NCI-H2081 (cell line): ENCODE measurements at places on chromosomes 1 and 21.

- DNase-seq = no peak
These were observed 39.0 kb upstream of the CASZ1 start for GRCh38 chr1:10835421-10835820.

DNA sequence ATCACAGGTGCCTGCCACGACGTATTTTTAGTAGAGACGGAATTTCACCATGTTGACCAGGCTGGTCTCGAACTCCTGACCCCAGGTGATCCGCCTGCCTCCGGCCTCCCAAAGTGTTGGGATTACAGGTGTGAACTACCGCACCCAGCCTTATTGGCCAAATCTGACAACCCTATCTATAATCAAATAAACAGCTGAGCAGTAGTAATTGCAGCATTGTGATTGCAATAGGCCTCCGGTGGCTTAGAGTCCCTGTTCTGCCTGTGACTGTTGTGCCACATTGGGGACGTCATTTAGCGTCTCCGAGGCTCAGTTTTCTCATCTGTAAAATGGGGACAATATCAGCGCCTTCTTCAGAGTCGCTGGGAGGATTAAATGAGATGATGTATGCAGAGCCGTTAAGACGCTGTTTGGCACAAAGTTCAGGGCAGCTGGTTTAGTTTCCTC is 569 bp upstream of the CAPN2 start:
- no peak for DNase-seq

- no peak for DNase-seq
These were observed 14.3 kb downstream of the RNF207 start for GRCh38 chr1:6220236-6220635.

DNA sequence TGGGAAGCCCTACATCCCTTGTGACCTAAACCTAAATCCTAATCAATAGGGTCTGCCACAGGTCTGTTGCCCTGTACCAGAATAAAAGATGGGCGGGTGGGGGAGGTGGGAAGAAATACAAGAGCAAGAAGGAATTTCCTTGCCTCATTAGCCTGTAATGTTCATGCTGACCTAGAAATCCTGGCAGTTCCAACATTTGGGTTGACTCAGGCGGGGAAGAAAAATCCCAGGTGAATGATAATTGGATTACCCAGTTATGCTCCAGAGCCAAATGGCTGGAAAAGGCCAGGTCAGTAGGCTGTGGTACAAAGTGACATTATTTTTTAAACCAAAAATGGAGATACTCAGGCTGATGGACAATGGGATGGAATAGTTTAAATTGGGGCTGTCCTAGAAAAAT is 27.3 kb upstream of the A3GALT2 start:
- no peak for DNase-seq

DNA sequence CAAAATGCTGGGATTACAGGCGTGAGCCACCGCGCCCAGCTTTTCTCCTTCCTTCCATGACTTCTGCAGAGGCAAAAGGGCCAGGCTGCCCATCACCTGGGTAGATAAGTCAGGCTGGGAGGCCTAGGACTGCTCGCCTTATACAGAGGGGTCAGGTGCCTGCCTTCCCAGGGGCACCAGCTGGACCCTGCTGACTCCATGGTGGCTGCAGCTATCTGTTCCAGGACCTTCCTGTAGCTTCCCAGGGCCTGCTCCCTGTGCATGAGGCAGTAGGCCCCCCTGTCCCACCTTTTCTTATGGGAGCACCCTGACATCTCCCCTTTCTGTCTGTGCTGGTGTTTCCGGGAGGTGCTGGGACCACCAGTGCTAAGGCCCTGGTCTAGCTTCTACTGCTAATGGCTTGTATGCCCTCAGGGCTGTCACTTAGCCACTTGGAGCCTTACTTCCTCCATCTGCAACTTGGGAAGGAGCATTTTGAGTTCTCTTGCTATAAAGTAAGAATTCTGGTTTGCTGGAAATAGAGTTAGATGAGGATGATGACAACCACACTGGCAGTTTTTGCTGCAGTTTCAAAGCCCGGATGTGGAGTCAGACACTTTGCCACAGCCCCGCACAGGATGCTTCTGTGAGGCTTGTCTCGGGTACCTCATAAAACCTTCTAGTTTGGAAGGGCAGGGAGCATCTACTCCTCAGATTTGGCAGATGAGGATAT is 14.4 kb downstream of the SOX13 start:
- DNase-seq = no peak

DNA sequence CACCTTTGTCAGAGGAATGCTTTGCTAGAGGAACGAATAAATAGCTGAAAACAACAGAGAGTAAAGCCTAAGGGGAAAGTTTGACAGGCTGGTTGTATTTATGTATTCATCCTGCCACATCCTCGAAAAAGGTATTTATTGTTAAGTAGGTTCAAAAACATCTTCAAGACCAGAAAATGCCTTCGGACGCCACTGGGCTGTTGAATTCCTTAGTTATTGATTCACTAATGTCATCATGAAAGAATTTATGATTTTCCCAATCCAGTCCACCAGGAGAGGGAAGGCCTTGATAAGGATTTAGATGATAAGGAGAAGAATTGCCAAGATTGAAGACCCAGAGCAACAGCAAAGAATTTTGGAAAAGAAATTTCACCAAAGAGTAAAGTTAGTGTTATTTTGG is 35.2 kb upstream of the MAB21L3 start:
- DNase-seq = no peak
